GM12864 (cell line): ENCODE measurements at places on chromosomes 6 and 20.

DNA sequence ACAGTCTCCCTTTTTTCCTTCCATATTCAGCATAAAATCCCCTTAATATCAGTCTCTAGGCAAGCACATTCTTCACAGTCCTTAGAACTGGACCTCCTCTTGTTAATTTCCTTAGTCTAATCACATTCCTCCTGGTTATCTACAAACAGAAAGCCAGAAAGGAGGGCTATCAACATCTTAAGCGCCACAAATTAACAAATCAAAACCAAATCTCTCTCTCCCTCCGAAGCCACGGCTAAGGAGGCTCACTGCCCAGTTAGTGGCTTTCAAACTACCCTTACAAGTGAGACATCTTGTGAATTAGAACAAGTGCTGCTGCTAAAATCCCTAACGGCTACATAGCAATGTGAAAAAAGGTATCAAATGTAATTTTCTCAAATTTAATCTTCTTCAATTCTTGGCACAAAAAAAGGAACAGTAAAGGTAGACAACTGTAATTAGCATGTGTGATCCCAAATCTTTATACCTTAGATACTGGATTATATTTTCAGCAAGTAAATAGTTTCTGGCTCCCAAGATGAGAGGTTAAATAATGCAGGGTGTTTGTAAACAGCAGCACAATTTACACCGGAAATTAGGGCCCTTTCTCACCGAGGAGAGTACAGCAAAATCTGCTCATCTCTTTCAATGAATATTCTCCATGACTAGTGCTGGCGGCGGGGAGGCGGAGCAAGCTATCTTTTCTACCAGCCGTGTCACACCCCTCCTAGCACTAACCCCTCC, 1.4 kb upstream of the TRIM39 start:
- peak; percentile 30 for DNase-seq

DNA sequence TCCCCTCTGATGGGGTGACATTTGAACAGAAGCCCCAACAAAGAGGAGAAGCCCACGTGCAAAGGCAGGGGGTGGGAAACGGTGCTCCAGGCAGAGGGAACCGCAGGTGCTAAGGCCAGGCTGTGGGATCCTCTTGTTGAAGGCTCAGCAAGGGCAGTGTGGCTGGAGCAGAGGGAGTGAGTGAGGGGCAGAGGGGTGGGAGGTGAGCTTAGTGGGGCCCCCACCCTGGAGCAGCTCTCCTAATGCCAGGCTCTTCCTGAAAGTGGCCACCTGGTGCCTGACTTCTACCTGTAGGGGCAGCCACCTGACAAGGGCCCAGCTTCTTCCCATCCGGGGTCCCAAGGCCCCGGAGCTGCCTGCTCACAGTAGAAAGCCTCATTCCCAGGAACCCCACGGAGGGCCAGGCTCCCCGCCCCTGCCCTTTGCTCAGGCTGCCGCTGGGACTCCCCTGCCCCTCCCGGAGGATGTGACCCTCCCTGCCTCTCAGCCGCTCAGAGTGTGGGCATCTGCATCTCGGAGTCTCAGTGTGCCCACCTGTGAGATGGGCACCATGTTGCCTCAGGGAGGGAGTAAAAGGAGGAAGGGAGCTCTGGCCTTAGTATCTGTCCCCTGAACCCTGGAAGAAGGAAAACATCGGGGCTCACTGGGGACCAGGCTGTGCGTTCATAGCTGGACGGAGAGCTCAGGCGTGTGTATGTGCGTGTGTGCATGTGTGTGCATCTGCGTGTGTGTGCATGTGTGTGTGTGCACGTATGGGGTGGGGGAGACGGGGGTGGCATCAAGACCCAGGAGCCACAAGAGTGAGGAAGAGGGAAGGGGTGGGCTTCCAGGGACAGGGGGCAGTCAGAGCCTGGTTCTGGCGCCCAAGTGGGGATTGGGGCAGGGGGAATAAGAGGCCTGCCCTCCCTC, 119.4 kb downstream of the CEBPB start:
- no peak for DNase-seq

DNA sequence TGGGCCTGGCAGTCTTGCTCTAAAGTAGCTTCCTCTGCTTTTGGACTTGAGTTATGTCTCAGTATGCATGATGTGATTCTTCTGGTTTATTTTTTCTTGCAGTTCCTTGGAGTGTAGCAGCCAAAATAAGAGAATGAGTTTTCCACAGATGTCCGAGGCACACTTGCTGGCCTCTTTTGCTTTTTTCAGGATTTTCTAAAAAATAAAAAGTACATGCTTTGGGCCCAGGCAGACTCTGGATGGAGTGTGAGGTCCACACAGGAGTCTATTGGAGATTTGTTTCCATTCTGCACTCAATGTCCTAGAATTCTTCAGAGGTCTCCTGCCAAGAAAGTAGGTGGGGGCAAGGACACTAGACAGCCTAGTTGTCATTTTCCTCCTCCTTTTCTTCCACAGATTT, 477.6 kb downstream of the EPM2A start:
- DNase-seq = no peak

DNA sequence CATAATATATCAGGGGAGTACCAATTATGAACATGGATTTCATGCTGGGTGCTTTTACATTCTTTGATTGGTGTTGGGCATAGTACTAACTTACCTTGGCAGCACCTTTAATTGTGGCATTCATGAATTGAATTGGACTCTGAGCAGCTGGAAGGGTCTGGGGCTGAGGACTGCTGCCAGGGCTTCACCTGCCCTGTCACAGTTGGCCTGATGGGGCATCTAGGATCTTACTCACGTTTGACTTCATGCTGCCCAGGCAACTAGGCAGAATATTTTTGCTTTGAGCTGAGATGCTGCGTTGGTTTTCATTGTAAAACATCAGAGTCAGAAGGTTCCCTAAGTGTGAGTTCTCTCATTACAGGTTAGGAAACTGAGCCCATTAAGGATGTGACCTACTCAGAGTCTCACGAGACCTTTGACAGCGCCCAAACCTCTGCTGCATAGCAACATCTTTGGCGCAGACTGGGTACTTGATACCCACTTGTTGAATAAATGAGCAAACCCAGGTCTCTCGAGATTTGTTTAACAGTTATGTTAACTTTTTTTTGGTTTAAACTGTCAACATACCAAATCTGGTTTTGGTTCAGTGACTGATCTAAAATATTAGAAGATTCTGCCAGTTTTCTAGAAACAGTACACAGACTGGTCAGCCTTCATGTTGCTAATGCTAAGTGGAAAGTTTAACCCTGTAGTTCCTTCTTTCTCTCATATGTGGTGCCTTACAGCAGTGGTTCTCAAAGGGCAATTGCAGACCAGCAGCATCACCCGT, 104.9 kb downstream of the TCP11 start:
- DNase-seq = no peak

- DNase-seq = no peak
These were observed 116.2 kb downstream of the SGK1 start for GRCh38 chr6:134201716-134202115.

DNA sequence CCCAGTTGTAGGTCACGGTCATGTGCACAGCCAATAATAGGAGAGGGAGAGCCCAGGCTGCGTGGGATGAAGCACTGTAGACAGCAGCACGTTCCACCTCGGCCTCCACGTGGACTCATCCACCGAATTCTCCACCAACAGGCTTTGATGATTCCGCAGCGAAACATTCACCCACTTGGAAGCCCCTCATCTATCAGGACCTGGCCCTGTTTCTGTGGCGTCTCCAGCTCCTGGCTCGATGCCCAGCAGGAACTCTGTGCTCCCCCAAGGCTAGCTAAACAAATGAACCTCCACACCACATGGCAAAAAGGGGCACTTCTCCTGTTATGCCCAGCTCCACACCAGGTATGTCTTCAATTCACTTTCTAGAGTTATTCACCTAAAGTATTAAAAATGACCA, 237.9 kb upstream of the PDE10A start:
- DNase-seq = no peak

DNA sequence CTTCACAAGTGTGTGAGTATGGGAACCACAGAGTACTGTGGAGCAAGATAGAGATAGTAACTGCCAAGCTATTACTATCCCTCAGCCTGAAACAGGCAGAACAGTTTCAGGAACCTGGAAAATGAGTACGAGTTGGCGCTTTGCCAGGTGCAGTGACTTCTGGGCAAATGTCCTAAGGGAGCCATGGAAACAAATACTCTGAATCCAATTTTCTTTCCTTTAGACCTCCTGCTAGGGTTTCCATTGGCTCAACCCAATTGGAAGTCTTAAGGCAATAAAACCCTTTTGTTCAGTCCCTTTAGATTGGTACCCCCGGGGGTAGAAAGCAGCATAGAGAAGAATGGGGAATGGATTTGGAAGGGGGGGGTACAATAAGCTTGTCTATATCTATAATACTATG, 205.0 kb upstream of the EPHA7 start:
- no peak for DNase-seq

GRCh38 chr6:20472748-20473147, 61.5 kb upstream of the CDKAL1 start:
- DNase-seq = no peak

GRCh38 chr20:49610691-49611538, 43.0 kb upstream of the PTGIS start:
- no peak for DNase-seq

DNA sequence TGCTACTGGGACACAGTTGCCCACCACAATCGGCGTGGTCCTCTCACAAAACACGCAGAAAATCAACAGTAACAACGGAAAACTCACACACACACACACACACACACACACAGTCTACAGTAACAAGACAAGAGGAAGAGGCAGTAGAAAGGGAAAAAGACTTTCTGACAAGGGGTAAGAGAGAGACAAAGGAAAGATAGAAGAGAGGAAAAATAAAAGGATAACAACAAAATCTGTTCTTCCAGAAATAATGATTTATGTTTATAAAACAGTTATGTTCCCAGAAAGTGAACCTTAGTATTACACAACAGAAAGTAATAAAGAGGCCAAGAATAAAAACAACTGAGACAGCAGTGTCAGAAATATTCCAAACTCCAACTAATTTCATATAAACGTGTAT, 2.9 kb downstream of the RANBP9 start:
- no peak for DNase-seq

- no peak for DNase-seq
These were observed 30.6 kb upstream of the APCDD1L start for GRCh38 chr20:58545565-58546415.

- DNase-seq = no peak
These were observed 479.4 kb upstream of the SLC35B3 start for GRCh38 chr6:8914700-8915099.

DNA sequence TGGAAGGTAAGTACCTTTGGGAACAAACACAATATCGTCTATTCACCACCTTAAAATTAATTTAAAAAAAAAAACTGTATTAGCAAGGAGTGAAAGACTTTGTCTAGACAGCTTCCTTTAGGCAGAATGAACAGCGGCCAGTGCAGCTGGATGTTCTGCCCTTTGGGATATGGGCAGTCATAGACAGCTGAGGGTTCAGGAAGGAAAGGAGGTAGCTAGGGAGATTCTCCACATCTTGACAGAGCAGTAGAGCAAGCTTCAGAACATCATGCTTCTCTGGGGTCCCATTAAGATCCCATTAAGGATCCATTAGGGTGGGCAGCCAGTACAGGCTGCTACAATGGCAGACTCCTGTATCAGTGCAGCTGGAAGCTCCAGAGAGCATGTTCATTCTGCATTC, 46.5 kb upstream of the PLCB4 start:
- DNase-seq = no peak

DNA sequence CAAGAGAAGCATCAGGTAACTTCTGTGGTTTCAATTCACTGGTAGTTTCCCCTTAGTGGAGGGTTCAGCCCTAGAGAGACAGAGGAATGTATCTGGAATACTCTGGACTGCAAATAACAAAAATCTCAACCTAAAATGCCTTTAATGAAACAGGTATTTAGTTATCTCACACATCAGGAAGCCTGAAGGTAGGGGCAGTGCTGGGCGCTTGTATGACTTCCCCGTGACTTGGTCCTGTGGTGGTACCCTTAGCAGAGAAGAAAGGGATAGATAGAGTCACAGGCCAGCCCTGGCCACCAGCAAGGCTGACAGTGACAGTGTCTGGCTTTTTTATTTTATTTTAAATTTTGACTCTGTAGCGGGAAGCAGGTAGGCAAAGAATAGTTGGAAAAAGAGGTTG, 14.9 kb downstream of the LRRC1 start:
- DNase-seq = no peak

GRCh38 chr20:35776513-35777101, 4.8 kb downstream of the PHF20 start:
- DNase-seq = no peak

DNA sequence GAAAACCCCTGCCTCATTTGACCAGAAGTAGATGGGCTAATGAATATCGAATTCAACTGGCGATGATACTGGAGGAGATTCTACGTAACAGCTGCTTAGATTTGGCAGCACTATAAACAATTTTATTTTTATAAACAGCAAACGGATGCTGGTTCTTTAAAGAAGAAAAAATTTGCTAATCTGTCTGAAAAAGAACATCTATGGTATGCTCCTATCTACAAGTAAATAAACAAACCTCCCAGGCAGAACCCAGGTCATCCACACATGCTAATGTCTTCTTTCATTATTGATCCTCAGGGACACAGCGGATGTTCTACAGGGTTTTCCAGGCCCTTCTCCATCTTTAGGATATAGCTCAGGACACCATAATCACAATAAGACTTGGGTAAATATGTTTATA, 291.3 kb downstream of the ALDH8A1 start:
- DNase-seq = no peak

DNA sequence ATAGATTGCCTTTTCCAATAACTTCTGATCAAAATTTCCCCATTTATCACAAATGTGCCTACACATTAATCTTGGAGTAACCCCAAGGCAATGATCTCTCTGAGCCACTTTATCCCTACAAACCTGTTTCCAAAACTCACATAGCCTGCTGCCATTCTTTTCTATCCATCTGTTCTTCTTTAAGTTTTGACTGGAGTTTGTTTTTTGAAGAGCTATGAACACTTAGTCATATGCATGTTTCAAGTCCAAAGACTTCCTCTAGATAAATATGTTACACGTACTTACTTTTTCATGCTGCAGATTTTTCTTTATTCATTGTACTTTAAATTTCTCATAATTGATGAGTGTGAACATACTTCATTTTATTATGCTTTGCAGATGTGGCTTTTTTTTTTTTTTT, 488.9 kb upstream of the CITED2 start:
- DNase-seq = no peak

- DNase-seq = no peak
These were observed 132.7 kb upstream of the GMDS start for GRCh38 chr6:2378046-2378657.

- no peak for DNase-seq
These were observed 49.8 kb upstream of the ERVFRD-1 start for GRCh38 chr6:11161031-11161956.

DNA sequence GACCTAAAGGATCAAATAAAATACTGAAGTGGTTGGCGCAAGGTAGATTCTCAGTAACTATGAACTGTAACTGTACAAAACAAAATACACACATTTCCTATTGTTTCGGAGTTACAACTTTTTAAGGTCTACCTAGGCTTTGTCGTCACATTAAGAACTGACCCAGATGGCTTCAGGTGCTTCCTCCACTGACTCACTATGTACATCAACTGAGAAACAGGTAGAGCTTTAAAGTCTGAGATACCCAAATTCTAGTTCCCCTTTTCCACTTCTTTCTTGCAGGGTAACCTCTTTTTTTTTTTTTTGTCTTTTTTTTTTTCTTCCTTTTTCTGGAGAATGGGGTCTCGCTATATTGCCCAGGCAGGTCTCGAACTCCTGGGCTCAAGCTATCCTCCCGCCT, 5.5 kb downstream of the SNRPB start:
- DNase-seq = no peak
